Lung (tissue), 17 donors: ENCODE measurements at places on chromosomes 1 and 21. TPM values are rescaled to one million over a fixed set of nuclear protein-coding genes. Genes with fewer than 3 reads are reported as not detected.

- no peak for DNase-seq
Observed at GRCh38 chr21:32198384-32198783, 80.5 kb downstream of the MIS18A start.

- DNase-seq, result no peak
Observed at GRCh38 chr1:115632251-115633026, 9.3 kb upstream of the VANGL1 start.

DNA sequence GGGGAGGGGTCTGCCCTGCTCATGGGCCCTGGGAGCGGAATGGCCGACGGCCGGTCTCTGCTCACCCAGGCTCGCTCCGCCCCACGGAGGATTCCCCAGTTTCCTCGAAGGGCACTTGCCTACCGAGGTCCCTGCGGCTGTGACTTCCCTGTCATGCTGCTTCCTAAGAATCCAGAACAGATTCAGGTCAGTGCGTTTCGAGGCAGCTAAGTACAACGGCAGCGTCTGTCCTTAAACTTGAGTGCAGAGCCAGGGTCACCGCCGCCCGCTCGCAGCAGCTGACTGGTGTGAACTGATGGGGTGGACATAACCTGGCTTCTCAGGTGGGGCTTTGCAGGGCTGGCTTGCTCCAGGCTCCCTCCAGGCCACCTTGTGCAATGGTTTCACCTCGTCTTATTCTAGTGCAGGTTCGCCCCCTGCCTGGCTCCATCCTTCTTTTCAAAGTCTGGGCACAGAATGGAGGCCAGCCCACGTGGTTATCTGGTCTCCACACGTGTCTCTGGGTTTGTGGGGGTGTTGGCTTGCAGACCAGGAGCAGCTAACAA lies 7.6 kb upstream of the C1orf174 start:
- DNase-seq, result no peak

- no peak for DNase-seq
Observed at GRCh38 chr1:214219902-214220301, 61.1 kb upstream of the SMYD2 start.

DNA sequence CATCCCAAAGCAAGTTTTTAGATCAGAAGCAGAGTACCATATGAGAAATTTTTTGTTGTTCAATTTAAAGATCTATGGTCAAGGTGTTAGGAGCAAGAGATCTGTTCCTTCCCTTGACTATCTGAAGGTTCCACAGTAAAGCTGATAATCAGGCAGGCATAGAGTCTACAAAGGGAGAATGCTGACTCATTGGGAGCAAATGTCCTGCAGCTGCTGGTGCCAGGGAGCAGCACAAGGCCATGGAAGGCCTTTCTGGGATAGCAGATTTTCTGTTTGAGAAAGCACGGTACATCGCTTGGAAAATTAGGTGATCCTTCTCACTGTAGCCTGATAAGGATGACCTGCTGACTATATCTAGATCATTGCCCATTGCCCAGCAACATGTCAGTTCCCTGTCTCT lies 210.1 kb upstream of the C1orf87 start:
- no peak for DNase-seq

- DNase-seq, result peak; percentile 34
Observed at GRCh38 chr1:89149229-89149628, 23.3 kb upstream of the GBP2 start.

DNA sequence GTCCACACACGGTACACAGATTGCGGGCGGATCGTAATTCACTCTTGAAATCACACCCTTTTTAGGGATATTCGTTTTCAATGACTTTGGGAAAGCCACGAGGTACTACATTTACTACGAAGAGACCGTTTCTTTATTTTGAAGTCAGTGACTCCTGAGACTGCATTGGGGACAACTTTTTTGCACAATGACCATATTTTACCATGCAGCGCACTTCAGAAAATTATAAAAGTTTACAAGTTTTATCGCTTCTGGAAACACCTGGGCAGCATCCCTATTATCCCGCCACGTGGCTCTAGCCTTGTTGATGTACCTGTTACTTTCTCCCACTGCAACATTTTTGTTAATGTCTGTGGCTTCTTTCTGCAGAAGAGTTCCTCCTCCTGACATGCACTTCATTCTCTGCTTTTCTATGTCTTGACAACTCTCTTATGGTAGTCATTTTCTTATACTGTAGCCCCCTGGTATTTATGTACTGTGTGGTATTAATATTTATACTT lies 1.3 kb upstream of the AKT3 start:
- DNase-seq, result no peak

GRCh38 chr1:53311702-53312305 lies 16.1 kb downstream of the LRP8 start:
- no peak for DNase-seq

DNA sequence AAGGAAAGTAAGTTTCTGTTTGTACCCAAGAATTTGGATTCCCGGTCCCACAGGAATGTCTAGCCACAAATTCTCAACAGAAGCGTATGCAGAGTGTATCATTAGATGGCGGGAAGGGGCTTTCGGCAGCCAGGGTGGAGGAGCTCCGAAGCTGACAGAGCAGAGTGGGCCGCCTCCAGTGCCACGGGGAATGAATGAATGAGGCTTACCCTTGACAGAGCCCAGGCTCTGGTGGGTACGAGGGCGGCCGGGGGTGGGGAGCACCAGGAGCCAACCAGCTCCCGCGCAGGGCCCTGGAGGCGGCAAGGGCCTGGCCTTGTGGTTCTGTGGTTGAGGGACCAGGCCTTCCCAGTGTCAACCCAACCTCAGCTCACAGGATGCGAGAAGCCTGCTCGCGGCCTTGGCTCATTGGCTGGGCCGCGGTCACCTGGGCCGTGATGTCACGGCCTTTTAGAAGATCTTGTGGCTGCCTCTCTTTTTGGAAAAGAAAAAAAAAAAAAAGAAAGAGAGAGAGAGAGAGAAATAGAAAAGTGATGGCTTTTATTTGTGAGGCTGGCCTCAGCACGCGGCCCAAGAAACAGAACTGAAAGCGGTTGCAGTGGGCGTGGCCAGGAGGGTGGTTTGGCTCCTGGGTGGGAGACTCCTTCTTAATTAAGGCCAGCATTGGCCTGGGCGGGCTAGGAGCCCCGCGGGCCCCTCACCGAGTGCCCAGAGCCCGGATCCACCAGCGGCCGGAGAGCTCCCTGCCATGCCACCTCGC lies 34.9 kb upstream of the RUNX3 start:
- DNase-seq, result no peak

- DNase-seq, result no peak
Observed at GRCh38 chr1:162094271-162094670, 24.8 kb downstream of the NOS1AP start.

GRCh38 chr1:22508329-22508728 lies 55.0 kb upstream of the EPHA8 start:
- peak; percentile 40 for DNase-seq

Gene NOL9
- total RNA-seq, result 26.4 TPM

Gene C4BPA
- total RNA-seq, result 203 TPM

Gene TOMM40L
- total RNA-seq, result 13.0 TPM

Gene CR1
- total RNA-seq, result 11.2 TPM

Gene S100A12
- total RNA-seq, result 31.7 TPM

Gene SRM
- total RNA-seq, result 112 TPM

Gene NECTIN4
- total RNA-seq, result 11.7 TPM

Gene CASQ1
- total RNA-seq, result 0.37 TPM
